ENCODE measurements at places on chromosomes 13 and 19. TPM values are rescaled to one million over a fixed set of nuclear protein-coding genes. Genes with fewer than 3 reads are reported as not detected.

DNA sequence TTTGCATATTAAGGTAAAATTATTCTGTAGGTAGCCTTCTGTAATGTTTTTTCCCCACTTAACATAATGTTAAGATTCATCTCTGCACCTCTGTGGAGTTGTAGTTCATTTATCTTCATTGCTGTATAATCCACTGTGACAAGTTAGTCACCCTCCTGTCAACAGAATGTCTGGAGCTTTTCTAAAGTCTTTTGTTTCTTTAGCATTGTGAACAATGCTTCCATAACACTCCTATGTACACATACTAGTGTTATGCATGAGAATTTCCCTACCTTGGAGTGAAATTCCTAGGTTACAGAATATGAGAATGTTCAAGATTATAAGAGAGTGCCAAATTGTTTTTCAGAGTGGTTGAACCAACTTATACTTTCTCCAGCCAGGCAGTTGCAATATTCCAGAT, 113.5 kb downstream of the COG6 start:
- H3K27ac ChIP-seq, result no peak overlapping the region
- H3K27me3 ChIP-seq, result no peaks in the 10 kb centered on the region
- H3K36me3 ChIP-seq, result no peaks in the 10 kb centered on the region
- H3K4me3 ChIP-seq, result no peak overlapping the region
- no peaks in the 10 kb centered on the region for H3K4me1 ChIP-seq
- DNase-seq, result no peak

Gene CDC42EP5
- total RNA-seq, result 601 TPM

Gene RAB3A
- 3.5 TPM for total RNA-seq

DNA sequence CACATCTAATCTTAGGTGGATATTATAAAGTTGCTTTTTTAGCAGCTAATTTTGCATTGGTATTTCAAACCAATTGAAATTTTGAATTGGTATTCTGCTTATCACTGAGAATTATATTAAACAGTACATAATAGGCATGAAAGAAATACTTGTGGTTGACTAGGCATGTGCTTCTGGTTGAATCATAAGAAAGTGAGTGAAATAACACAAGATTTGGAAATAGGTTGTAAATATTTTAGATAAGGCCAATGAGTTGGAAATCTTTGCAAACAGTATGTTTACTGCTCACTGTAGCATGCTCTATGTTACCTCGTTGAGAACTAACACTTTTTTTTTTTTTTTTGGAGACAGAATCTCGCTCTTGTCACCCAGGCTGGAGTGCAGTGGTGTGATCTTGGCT, 66.8 kb upstream of the RFC3 start:
- H3K4me3 ChIP-seq, result no peak overlapping the region
- H3K27ac ChIP-seq, result no peak overlapping the region
- DNase-seq, result no peak
- no peaks in the 10 kb centered on the region for H3K27me3 ChIP-seq
- no peaks in the 10 kb centered on the region for H3K4me1 ChIP-seq

GRCh38 chr13:107271227-107271626, 703.3 kb upstream of the ARGLU1 start:
- no peaks in the 10 kb centered on the region for H3K27me3 ChIP-seq
- H3K4me1 ChIP-seq, result no peaks in the 10 kb centered on the region
- no peak overlapping the region for H3K27ac ChIP-seq
- no peaks in the 10 kb centered on the region for H3K36me3 ChIP-seq

DNA sequence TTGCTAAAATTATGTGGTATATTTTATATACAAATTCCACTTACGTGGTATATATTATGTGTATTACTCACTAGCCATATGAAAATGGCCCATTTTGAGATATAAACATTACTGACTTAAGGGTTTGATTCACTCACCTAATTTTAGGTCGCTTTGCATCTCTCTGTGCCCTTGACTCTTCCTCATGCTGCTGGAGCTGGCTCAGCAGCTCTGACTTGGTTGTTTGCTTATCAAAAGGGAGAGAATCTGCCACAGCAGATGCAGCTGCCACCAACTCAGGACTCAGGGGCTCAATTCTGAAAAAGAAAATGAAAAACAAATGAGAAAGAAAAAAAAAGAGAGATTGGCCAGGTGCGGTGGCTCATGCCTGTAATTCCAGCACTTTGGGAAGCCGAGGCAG, 12.2 kb downstream of the MRPS31 start:
- H3K4me1 ChIP-seq, result no peaks in the 10 kb centered on the region
- peaks cover 9% of the 10 kb centered on the region for H3K36me3 ChIP-seq
- no peak overlapping the region for H3K4me3 ChIP-seq
- DNase-seq, result no peak
- H3K27me3 ChIP-seq, result no peaks in the 10 kb centered on the region

Gene C19orf38
- 1.5 TPM for total RNA-seq

DNA sequence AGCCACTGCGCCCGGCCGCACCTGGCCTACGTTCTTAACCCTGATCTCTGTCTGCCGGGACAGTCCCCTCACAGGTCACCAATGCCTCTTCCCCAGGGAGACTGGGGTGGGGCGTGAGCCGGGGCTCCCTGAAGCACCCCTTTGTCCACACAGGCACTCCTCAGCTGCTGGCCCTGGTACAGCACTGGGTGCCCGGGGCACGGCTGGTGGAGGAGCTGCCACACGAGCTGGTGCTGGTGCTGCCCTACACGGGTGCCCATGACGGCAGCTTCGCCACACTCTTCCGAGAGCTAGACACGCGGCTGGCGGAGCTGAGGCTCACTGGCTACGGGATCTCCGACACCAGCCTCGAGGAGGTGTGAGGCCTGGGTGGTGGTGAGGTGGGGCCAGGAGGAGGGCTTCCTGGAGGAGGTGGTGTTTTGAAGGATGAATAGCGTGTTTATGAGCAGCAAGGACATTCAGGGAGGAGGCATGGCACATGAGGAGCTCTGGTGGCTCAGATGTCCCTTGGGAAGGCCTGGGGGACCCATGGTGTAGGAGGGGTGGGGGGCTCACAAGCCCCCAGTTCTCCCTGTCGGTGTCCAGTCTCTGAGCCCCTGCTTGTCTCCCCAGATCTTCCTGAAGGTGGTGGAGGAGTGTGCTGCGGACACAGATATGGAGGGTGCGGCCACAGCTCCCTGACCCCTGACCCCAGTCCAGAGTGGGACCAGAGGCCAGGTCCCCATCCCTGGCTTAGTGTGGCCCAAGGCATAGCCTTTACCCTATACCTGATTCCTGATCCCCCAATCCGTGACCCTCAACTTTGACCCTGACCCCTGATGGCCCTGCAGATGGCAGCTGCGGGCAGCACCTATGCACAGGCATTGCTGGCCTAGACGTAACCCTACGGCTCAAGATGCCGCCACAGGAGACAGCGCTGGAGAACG, 13.5 kb upstream of the ARHGAP45 start:
- no peak overlapping the region for H3K27ac ChIP-seq
- DNase-seq, result no peak
- H3K36me3 ChIP-seq, result no peaks in the 10 kb centered on the region
- no peaks in the 10 kb centered on the region for H3K4me1 ChIP-seq
- no peaks in the 10 kb centered on the region for H3K27me3 ChIP-seq

Gene ZNF69
- total RNA-seq, result 22.6 TPM

Gene ZSCAN22
- total RNA-seq, result 3.7 TPM

GRCh38 chr19:51131780-51132680, 7.3 kb downstream of the SIGLEC9 start:
- no peaks in the 10 kb centered on the region for H3K4me1 ChIP-seq
- no peaks in the 10 kb centered on the region for H3K36me3 ChIP-seq
- peak; percentile 32 for DNase-seq

DNA sequence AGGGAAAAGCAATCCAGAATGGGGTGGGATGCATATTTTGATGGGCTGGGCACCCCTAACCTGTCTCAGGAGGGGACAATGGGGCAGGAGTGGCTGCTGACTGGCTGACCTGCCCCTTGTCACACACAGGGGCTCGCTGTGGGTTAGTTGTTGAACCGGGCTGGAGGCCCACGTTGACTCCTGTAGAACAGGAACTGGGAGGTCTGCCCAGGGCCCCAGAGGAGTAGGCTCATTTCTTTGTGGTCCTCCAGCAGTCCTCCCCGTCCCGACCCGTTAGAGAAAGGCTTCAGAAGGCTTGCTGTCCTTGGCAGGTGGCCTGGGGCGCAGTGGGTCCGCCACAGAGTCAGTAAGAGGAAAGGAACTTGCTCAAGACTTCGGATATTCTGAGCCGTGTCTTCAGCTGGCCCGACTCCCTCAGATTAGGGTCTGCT, 70.1 kb downstream of the COL4A1 start:
- no peak overlapping the region for H3K27ac ChIP-seq
- no peaks in the 10 kb centered on the region for H3K27me3 ChIP-seq
- H3K4me1 ChIP-seq, result no peaks in the 10 kb centered on the region
- no peaks in the 10 kb centered on the region for H3K36me3 ChIP-seq
- no peak for DNase-seq
- H3K4me3 ChIP-seq, result no peak overlapping the region

DNA sequence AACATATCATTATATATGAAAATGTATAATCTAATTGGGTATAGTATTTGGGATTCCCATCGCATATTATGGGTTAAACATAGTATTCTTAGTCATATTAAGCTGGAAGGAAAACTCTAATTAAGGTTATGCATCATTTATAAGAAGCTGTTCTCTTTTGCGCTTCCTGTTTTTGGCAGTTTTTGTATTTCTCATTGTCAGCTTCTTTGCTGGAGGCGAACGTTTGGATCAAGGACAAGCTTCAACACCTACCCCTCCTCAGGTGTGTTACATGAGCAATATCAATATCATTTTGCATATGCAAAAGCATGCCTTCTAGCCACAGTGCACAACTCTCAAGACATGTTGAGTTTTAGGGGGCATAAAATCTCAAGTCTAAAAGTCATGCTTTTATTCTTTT, 439.8 kb downstream of the TDRD3 start:
- H3K27me3 ChIP-seq, result no peaks in the 10 kb centered on the region
- H3K4me1 ChIP-seq, result no peaks in the 10 kb centered on the region
- H3K36me3 ChIP-seq, result no peaks in the 10 kb centered on the region
- no peak overlapping the region for H3K4me3 ChIP-seq

DNA sequence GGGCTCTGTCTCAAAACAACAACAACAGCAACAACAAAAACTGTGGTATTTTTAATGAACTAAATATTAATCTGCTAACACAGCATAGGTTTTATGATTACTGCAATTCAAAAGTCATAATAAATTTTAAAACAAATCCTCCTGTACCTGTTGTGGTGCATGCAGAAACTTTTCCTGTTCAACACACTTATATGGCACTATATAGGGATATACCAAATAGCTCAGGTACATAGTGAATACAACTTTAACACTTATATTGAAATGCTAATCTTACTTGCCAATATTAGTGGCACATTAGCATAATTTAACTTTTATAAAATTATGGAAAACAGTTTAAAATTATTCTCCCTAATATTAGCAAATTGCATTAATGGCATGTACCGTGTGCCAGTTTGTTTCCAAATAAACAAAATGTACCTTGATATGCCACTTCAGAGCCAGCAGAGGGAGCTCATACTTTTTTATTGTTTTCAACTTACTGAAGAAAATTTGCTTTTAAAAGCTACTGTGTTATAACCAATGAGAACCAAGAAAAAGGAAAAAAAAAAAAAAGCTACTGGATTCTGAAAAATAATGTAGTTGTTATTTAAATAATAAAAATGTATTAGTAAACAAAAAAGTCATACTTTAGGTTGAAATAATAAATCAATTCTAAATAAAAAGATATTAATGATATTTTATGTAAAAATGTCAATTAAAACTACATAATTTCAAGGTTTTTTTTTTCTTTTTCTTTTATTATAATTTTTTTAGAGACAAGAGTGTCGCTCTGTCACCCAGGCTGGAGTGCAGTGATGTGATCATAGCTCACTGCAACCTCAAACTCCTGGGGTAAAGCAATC, 18.0 kb upstream of the RBM26 start:
- H3K27me3 ChIP-seq, result no peaks in the 10 kb centered on the region
- no peak overlapping the region for H3K27ac ChIP-seq
- no peaks in the 10 kb centered on the region for H3K4me1 ChIP-seq
- no peak for DNase-seq

DNA sequence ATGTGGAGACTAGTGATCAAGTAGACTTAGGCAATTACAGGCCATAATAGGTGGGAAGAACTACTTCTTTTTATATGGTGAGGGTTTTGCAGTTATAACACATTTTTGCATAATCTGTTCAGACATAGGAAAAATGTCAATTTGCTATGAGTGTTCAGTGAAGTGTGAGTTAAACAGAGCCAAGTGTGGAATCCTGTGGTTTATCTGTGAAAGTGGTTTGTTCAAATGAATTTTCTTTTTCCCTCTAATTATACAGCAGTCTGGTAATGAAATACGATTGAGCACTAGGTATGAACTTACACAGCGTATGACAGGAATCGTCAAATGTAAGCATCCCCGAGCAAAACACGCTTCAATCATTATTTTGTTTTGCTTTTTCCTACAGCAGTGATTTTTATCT, 178.3 kb downstream of the STK24 start:
- no peak overlapping the region for H3K27ac ChIP-seq
- no peaks in the 10 kb centered on the region for H3K4me1 ChIP-seq
- no peak for DNase-seq
- H3K27me3 ChIP-seq, result no peaks in the 10 kb centered on the region

Gene SERPINE3
- not detected for total RNA-seq

Gene RASL11A
- 44.8 TPM for total RNA-seq
